ENCODE measurements at places on chromosomes 11 and 22.

- DNase-seq, result no peak
Measured at GRCh38 chr22:21933910-21934309, 18.7 kb downstream of the PPM1F start.

- no peak for DNase-seq
Measured at GRCh38 chr11:12177739-12178338, 67.4 kb downstream of the MICAL2 start.

GRCh38 chr22:38221908-38222796 lies 20.4 kb downstream of the MAFF start:
- no peak for DNase-seq

- DNase-seq, result no peak
Measured at GRCh38 chr22:42317008-42317407, 46.6 kb upstream of the TCF20 start.

GRCh38 chr11:126210871-126211235 lies 597 bp downstream of the RPUSD4 start:
- no peak for DNase-seq

DNA sequence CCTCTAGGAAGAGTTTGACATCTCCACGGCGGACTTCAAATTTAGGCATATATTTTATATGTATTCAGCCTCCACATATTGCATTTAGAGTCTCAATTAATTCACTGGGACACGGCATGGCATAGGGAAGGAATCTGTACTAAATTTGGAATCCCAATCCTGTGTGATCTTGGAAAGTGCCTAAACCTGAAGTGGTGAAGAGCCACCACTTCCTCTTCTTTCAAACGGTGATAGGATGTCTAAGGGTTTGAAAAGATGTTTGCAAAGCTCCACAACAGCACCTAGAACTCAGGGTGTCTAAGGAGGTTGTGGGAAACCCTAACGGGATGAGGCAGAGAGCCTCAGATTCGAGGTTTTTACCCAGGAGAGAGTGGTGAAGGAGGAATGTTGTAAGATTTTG lies 1.0 kb upstream of the L3MBTL2 start:
- DNase-seq, result no peak

GRCh38 chr11:12239804-12240371 lies 129.5 kb downstream of the MICAL2 start:
- no peak for DNase-seq

DNA sequence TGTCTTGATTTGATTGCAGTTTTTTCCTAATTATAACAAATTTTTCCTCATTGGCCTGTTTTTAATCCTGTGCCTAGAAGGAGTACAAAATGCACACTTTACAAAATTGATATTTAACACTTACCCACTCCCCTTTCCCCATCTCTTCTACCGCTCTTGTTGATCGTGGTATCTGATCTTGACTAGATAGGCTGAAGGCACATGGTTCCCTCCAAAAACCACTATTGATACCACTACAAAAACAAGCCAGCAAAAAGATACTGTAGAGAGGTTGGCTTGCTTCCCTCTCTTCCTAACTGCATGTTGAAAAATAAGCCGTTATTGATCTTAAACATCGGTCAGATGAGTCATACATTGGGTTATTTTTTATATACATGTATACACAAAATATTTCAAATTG lies 14.6 kb upstream of the ZNF143 start:
- no peak for DNase-seq

DNA sequence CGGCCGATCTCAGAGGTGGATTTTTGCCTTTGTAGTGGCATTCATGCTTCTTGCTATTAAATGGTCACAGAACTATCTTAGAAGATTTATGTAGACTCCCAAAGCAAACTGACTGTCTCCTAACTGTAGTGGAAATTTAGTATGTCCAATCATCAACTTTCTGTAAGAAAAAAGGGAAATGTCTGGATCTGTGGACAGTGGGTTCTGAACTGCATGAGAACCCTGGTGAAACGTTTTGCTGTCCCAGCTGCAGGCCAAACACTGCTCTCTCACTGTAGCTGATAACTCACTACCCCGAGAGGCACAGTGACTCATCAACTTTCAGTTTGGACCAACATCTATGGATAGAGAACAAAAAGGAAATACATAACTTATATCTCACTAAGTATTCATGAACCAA lies 387.1 kb downstream of the SOX6 start:
- DNase-seq, result no peak

DNA sequence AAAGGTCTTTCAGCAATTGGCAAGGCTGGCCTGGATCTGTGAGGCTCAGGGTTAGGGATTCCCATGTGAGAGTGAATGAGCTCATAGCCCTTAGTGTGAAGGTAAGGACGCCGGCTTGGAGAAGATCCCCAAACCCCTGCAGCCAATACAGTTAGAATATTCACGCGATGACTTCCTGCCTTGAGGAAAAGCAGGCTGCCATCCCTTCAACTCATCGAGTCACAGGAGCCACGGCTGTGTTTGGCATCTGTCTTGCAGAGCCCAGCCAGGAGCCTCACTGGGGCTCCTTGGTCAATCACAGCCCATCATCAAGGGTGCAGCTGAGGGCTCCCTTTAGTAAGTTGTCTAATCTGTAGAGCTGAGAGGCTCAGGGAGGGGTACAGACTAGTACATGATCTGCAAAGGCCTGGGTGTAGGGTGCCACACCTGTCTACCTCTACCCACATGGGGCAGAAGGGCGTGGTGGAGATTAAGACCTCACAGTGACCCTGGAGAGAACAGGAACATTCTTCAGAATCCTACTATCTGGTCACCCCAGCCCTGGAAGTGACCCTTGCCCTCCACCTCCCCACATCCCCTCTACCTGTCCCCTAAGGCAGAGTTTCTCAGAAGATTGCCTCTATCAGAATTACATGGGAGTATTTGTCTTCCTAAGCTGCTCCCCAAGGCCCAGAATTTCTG lies 18.5 kb downstream of the IL10RA start:
- DNase-seq, result no peak

DNA sequence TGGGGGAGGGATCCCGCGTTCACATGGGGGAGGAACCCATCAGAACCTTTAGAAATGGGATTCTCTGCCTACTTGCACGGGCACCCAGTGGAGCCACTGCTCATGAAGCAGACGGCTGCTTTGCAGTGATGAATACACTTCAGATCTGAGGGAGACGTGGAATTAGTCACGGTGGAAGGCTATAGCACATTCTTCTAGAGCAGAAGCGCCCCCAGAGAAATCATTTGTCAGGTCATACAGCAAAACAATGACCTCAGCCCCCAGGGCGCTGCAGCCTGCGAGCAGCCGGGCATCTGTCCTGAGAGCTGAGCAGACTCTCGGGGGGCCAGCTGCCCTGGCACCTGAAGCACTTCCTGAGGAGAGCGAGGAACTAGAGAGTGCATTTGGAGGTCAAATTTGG lies 12.7 kb downstream of the TP53AIP1 start:
- DNase-seq, result no peak

DNA sequence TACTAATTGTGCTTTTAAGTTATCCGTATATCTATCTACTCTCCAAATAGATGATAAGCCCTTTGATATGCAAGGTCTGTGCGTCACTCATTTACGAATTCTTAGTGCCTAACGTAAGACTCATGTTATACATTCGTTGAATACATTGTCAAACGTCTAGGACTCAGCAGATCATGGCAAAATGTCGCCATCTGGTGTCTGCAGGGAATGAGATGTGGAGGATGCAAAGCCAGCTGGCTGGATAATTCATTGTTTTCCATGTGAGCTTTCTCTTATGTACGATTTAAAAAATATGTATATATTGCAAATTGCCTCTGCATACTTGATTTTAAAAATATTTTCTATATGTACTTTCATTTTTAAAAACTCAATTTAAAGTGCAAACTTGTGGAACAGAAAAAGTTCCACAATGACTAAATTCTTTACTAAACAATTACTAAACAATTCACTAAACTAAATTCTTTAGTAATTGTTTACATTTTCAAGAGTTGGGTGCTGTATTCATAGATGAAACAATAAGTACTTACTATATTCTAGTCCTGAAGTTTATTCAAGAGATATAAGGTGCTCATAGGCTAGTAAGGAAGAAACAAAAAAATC lies 33.8 kb downstream of the ZNF202 start:
- DNase-seq, result no peak

GRCh38 chr11:123235117-123235655 lies 40.1 kb upstream of the CLMP start:
- no peak for DNase-seq

DNA sequence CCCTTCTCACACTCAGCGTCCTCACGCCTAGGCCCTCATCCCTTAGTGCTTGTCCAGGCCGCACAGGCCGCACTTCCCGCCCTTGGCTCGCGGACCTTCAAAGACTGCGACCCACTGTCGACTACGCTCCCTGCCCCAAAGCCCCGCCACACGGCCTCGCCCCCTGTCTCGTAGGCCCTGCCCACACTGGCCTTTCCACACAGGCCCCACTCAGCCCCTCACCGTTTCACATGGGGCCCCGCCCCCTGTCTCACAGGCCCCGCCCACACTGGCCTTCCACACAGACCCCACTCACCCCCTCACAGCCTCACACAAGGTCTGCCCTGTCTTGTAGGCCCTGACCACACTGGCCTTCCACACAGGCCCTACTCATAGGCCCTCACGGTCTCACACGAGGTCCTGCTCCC lies 11.0 kb downstream of the NRXN2 start:
- DNase-seq, result no peak

- no peak for DNase-seq
Measured at GRCh38 chr22:39898997-39899396, 1.9 kb upstream of the GRAP2 start.

GRCh38 chr22:49092716-49093115 lies 735.0 kb downstream of the BRD1 start:
- no peak for DNase-seq
